Hair follicular keratinocyte (primary cell): ENCODE measurements at places on chromosomes 7 and 10. TPM values are rescaled to one million over a fixed set of nuclear protein-coding genes. Genes with fewer than 3 reads are reported as not detected.

MYH16 gene
- 1.1 and 1.2 TPM in 2 replicates for total RNA-seq

NME8 gene
- total RNA-seq: not detected in 2 replicates

IL2RA gene
- total RNA-seq: not detected in 2 replicates

GPNMB gene
- 1.9 and 2.9 TPM in 2 replicates for total RNA-seq

ADARB2 gene
- total RNA-seq: not detected in 2 replicates

TWIST1 gene
- total RNA-seq: 0.34 TPM in 1 of 2 replicates, not detected in the other

PURB gene
- 6.2 and 8.4 TPM in 2 replicates for total RNA-seq

C10orf143 gene
- total RNA-seq: 2.0 TPM in 1 of 2 replicates, not detected in the other

CAV2 gene
- total RNA-seq: 230 and 256 TPM in 2 replicates

CRHR2 gene
- not detected in 2 replicates for total RNA-seq

AKR1B15 gene
- total RNA-seq: not detected in 2 replicates

CALHM1 gene
- total RNA-seq: not detected in 2 replicates

SPDYE2B gene
- not detected in 2 replicates for total RNA-seq

CALML3 gene
- total RNA-seq: 58.4 and 62.7 TPM in 2 replicates

KIAA1217 gene
- 15.7 and 16.8 TPM in 2 replicates for total RNA-seq

OR2A7 gene
- 1.1 and 4.1 TPM in 2 replicates for total RNA-seq

SCART1 gene
- 0.30 and 0.31 TPM in 2 replicates for total RNA-seq

SH2D4B gene
- not detected in 2 replicates for total RNA-seq

GDF2 gene
- total RNA-seq: not detected in 2 replicates

CELF2 gene
- total RNA-seq: 2.0 and 3.9 TPM in 2 replicates

ECHDC3 gene
- 58.0 and 64.4 TPM in 2 replicates for total RNA-seq

AKR1C2 gene
- total RNA-seq: 7.4 and 10.0 TPM in 2 replicates

CC2D2B gene
- total RNA-seq: not detected in 2 replicates

MEOX2 gene
- not detected in 2 replicates for total RNA-seq

CHAT gene
- not detected in 2 replicates for total RNA-seq

GNG11 gene
- total RNA-seq: 1.2 and 1.7 TPM in 2 replicates

CALCR gene
- not detected in 2 replicates for total RNA-seq

CTAGE4 gene
- total RNA-seq: 0.46 and 1.0 TPM in 2 replicates

PAPOLB gene
- total RNA-seq: not detected in 2 replicates

VGF gene
- 0.08 TPM in 1 of 2 replicates, not detected in the other for total RNA-seq

LFNG gene
- 11.9 and 30.1 TPM in 2 replicates for total RNA-seq

TRIM8 gene
- 81.1 and 125 TPM in 2 replicates for total RNA-seq

PLEKHS1 gene
- not detected in 2 replicates for total RNA-seq

PLAC9 gene
- total RNA-seq: not detected in 2 replicates

GIMAP8 gene
- total RNA-seq: 0.19 TPM in 1 of 2 replicates, not detected in the other

AGAP9 gene
- total RNA-seq: 0.91 and 2.0 TPM in 2 replicates

HHEX gene
- 0.19 TPM in 1 of 2 replicates, not detected in the other for total RNA-seq

FGFR2 gene
- total RNA-seq: 14.7 and 24.7 TPM in 2 replicates

ZPBP gene
- not detected in 2 replicates for total RNA-seq

RBP4 gene
- not detected in 2 replicates for total RNA-seq

MBL2 gene
- total RNA-seq: not detected in 2 replicates

SMKR1 gene
- 0.19 TPM in 1 of 2 replicates, not detected in the other for total RNA-seq

DENND2A gene
- total RNA-seq: 0.08 and 0.91 TPM in 2 replicates

CPEB3 gene
- 0.23 and 0.78 TPM in 2 replicates for total RNA-seq

MYOZ1 gene
- total RNA-seq: 0.11 and 0.86 TPM in 2 replicates

POLR2J2 gene
- 1.2 and 2.3 TPM in 2 replicates for total RNA-seq

NCF1 gene
- total RNA-seq: 1.9 and 2.8 TPM in 2 replicates
